HL-60 (cell line): ENCODE measurements at places on chromosomes 2 and 18.

- peak; percentile 31 for DNase-seq
Observed at GRCh38 chr2:213065583-213066442, 85.6 kb downstream of the IKZF2 start.

DNA sequence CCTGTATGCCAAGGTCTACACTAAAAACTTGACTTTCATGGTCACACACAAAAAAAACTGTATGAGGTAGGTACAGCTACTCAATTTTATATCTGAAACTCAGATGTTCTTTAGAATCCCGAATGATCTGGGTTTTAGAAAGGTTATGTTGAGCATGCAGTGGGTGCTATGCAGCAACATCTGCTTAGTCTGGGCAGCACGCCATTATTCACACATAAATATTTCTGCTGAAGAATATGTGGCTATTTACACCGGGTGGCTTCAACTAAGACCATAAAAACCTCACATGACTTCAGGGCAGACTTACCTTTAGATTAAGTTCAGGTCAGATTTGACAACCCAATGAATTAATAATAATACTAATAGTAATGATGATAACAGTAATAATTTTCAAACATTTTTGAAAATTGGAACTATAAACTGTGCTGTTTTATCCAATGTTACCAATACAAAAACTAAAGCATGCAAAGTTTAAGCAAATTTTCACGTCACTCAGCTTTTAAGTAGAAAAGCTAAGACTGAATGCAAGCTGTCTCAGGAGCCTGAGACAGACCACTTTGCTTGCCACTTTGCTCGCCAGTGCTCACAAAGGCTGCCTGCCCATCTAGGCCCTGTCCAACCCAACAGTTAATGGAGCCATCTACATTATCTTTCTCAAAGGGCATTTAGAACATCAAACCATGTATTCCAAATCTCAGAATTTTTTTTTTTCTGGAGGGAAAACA is 292.0 kb downstream of the CNTNAP5 start:
- DNase-seq, result no peak

GRCh38 chr2:226179010-226179409 is 620.6 kb downstream of the IRS1 start:
- no peak for DNase-seq

DNA sequence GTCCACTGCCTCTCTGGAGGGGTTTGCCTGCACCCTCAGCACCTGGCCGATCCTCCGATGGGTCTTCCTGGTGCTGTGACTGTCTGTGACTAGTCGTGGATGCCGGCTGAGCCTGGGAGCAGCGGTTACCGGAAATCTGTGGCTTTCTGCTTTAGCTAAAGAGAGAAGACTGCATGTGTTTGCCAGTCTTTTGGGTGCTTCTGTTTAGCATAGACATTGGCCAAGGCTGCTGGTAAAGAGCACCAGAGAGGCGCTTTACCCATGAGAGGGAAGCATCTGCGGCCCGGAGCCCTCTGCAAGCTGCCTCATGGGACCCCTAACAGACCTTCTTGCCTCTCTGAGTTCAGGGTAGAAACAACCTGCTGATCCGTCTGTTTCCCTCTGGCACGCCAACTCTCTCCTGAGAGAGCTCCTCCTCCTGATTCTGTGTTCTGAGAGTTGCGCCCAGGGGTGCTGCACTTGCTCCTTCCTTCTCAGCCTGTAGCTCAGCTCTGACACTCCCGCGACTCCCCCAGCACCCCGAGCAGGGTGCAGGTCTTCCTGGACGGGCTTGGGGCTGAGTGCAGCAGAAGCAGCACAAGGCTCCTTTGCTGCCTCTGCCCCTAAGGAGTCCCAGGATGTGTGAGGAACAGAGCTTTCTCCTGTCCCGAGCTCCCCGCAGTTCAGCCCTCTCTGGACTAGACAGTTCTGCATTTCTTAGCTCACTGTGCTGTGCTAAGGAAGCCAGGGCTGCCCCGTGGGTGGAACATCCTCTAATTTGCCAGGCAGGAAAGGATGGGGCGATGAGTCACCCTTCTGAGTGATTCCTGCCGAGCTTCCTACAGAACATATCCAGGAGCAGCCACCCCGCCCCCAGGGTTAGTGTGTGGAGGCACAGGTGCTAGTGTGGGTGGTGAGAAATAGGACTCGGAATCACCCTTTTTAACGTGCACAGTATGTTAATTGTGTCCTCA is 203.2 kb downstream of the SH3RF3 start:
- DNase-seq, result peak; percentile 76

- no peak for DNase-seq
Observed at GRCh38 chr2:31247711-31248110, 13.8 kb downstream of the EHD3 start.

- no peak for DNase-seq
Observed at GRCh38 chr2:20048488-20049448, 2.7 kb downstream of the LAPTM4A start.

- DNase-seq, result no peak
Observed at GRCh38 chr2:99811544-99811943, 321.7 kb upstream of the REV1 start.

GRCh38 chr2:215105607-215106354 is 32.6 kb downstream of the ABCA12 start:
- DNase-seq, result no peak

GRCh38 chr2:85644909-85645308 is 23.1 kb downstream of the SFTPB start:
- DNase-seq, result no peak

DNA sequence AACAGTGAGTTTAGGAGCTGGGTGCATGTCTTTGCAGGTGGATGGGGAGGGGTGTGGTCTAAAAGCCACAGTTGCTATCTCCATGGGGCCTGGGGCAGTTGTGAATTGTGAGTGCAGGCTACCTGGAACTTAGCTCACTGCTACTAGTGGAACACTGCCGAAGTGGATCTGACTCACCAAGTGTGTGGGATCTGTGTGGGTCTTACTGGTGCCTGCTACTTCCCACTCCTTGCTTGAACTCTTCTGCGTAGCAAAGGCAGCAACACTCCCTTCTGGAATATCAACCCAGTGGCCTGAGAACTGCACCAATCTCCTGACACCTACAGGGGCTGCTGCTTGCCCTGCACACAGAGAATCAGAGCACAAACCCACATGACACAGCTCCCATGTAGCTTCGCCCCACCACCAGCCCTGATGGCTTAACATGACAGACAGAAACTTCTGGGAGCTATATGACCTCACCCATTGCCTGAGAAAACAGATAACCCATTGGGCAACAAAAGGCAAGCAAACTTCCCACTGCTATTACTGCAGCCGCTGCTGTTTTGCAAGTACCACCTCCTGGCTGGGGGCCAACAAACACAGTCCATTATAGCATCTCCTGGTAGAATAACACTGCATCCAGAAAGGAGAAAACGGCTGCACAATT is 455.1 kb upstream of the DDX18 start:
- DNase-seq, result no peak

- DNase-seq, result no peak
Observed at GRCh38 chr2:20432714-20433113, 14.2 kb upstream of the RHOB start.

DNA sequence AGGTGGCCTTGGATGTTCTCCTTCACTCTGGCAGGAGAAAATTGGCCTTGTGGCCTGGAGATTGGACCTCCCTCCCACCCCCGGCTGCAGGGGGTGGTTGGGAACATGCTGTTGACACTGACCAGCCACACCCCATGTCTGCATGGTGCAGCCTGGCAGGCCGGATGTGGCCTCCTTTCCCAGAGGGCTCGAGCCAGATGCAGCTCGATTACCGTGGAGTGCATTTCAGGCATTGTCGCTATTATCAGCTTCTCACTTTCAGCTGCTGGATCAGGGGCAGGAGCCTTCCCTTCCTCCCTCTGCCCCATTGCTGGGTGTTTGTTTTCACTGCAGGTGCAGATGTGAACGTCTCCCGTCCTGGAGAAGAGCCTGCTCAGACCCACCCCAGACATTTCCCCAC is 211.0 kb upstream of the SIX2 start:
- DNase-seq, result no peak

DNA sequence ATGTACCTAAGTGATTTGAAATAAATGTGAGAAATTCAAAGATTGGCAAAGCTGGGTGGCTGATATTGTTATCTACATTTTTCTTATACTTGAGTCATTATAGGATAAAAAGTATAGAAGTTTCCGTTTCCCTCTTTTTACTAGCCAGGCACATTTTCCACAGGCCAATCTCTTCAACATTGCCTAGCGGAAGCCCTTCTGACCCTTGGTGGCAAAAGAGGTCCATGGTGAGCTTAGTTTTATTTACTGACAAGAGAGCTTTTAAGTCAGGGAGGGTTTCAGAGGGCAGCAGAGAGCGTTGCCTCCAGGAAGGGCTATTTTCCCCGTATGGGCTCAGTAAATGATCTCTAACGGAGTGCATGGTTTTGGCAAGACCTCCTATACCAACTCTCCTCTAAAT is 15.1 kb upstream of the RHOB start:
- DNase-seq, result no peak

DNA sequence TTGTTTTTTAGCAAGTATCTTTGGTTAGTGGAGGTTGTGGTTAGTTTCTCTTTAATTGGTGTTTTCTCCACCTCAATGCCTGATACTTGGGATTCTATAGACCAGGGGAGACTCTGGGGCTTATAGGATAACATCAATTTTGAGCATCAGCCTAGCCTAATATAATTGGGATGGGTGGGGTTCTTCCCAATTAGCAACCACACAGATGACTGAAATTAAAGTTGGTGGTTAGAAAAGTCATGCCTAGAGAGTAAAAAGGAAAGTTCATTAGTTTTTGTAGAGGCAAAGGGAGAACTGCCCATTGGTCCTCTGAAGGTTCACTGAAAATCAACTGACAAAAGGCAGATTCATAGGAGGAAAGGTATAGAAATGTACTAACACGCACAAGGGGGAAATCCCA is 843.3 kb downstream of the TSN start:
- no peak for DNase-seq

GRCh38 chr18:50839996-50840395 is 20.2 kb upstream of the MRO start:
- DNase-seq, result no peak

DNA sequence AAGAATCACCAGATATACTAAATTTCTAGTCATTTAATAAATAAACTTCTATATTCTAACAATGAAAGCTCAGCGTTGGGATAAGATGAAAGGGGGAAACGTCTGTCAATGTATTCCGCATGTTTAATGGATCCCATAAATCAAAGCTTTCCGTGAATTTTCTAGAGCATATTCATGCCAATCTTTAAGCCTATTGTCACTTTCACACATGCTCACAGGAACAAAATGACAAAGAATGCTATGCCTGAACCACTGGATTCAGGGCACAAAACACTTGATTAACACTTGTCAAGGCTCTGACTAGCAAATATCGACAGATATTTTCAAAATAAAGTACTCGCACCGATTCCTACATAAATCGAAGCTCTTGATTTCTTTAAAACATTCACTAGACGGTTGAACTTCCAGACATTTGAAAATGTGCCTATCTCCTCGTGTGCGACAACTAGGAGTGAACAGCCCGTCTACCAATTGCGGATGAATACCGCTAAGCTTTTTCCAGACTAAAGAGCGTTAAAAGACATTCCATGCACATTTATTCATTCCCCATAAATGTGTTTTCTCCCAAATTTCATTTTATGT is 1.8 kb downstream of the TLK1 start:
- no peak for DNase-seq

DNA sequence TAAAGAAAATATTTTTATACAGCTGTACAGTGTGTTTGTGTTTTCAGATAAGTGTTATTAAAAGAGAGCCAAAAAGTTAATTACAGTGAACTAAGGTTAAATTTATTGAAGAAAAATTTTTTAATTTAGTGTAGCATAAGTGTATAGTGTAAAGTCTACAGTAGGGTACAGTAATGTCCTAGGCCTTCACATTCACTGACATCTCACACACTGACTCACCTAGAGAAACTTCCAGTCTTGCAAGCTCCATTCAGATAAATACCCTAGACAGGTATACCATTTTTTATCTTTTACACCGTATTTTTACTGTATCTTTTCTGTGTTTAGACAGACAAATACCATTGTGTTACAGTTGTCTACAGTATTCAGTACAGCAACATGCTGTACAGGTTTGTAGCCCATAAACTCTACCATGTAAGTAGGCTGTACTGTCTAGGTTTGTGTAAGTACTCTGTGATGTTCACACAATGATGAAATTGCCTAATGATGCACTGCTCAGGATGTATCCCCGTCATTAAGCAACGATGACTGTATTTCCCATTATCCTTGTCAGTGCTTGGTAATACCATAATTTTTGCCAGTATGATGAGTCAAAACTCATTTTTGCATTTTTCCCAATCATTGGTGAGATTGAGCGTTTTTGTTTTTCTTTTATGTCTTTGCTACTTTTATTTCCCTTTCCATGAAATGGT is 48.2 kb upstream of the B3GNT2 start:
- DNase-seq, result no peak

GRCh38 chr18:2572171-2572569 is 813 bp downstream of the NDC80 start:
- peak; percentile 18 for DNase-seq

- DNase-seq, result no peak
Observed at GRCh38 chr2:37891846-37892435, 33.1 kb upstream of the RMDN2 start.

DNA sequence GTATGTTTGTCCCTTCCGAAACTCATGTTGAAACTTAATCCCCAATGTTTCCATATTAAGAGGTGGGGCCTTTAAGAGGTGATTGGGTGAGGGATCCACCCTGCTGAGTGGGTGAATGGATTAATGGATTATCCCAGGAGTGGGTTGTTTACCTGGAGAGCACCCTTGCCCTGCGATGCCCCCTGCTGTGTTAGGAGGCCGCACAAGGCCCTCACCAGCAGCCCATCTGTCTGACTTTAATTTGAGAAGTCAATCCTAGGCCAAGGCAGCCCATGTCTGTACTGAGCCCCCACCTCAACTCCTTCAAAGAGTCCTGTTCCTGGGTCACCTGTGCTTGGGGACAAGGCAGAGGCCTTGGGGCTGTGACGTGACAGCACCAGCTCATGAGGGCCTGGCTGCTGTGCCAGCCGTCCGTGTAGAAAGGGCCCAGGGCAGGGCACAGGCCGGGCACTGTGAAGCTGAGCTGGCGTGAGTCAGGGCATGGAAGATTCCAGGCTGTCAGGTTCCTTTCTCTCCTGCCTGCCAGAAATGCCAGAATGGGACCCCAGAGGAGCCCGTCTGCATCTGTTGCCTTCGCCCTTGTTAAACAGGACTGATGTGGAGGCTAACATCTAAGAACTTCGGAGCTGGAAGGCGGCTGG is 21.3 kb upstream of the TAF1B start:
- no peak for DNase-seq

DNA sequence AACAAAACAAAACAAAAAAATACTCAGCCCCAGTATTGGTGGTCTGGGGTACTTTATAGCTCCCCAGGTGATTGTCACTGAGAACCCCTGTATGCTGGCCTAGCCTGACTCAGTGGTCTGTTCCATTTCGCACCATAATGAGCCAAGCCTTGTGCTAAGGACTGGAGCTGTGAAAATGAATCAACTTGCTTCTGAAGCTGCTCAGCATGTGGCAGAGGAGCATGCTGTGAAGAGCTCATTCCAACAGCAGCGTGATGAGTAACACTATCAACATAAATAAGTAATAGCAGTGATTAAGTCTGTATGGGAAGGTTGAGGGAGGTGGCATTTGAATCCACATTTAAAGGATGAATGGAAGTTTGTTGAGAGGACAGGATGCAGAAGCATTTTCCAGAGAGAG is 67.2 kb upstream of the ATL2 start:
- DNase-seq, result no peak
